ENCODE measurements at places on chromosomes 1 and 21.

- DNase-seq: peak; percentile 66
Measured at GRCh38 chr1:179121159-179121938, 39.5 kb downstream of the TOR3A start.

DNA sequence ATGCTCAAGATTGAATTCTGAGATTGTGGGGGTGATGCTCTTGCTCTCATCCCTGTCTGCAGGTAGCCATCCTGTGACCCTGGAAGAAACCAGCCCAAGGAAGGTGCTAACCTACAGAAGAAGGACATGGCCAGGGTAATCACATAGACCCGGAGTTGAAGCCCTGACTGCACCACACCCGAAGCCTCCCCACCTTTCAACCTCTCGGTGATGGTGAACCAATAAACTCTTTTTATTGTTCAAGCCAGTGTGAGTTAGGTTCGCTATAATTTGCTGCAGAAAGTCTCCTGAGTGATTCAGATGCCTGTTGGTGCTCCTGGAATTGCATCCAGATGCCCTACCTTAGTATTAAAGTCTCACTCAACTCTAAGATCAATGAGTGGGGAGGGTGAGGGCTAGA lies 163.6 kb downstream of the PLPP3 start:
- DNase-seq: peak; percentile 33

GRCh38 chr1:71294178-71294577 lies 213.3 kb upstream of the ZRANB2 start:
- DNase-seq: no peak

GRCh38 chr1:213474054-213474453 lies 423.0 kb downstream of the RPS6KC1 start:
- DNase-seq: no peak

- no peak for DNase-seq
Measured at GRCh38 chr1:3550511-3551289, 60.6 kb downstream of the MEGF6 start.

Data from endodermal cell (in vitro differentiated cells).